ENCODE measurements at places on chromosomes 7 and 10. TPM values are rescaled to one million over a fixed set of nuclear protein-coding genes. Genes with fewer than 3 reads are reported as not detected.

The CRPPA gene
- 3.6 TPM for total RNA-seq

DNA sequence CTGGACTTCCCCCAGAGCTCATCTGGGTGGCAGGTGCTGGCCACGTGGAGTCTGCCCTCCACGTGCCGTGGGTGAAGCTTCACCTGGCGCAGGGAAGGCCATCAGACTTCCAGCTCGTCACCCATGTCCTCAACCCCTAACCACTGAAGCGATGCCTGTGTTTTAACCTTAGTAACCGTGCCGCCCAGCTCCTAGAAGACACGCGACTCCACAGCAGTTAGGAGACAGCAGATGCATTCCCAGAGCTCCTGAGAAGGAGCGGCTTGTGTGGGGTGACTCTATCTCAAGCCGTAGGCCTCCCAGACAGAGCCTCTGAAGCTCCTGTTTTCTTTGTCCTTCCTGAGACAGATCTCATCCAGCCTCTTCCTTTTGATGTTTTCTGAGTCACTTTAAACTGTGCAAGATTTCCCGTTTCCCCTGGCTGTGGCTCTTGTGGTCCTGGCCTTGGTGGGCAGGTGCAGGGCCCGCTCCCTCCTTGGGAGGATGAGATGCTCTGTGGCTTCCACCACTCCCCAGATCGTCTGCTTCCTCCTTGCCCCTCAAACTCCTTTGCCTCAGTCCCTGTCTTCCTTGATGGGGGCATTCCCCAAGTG lies 41.4 kb upstream of the AP5Z1 start:
- H3K4me1 ChIP-seq: peaks cover 7% of the 10 kb centered on the region
- H3K36me3 ChIP-seq: no peaks in the 10 kb centered on the region
- no peaks in the 10 kb centered on the region for H3K27me3 ChIP-seq
- H3K27ac ChIP-seq: peak overlapping the region; percentile 10
- DNase-seq: no peak

GRCh38 chr10:109911903-109912302 lies 11.4 kb downstream of the XPNPEP1 start:
- no peaks in the 10 kb centered on the region for H3K27me3 ChIP-seq
- no peak overlapping the region for H3K27ac ChIP-seq
- H3K4me1 ChIP-seq: peaks cover 2% of the 10 kb centered on the region
- H3K36me3 ChIP-seq: peaks cover 23% of the 10 kb centered on the region

The OPTN gene
- total RNA-seq: 45.6 TPM

- no peak overlapping the region for H3K4me3 ChIP-seq
- H3K4me1 ChIP-seq: peaks cover 22% of the 10 kb centered on the region
- no peak overlapping the region for H3K27ac ChIP-seq
- no peaks in the 10 kb centered on the region for H3K36me3 ChIP-seq
- no peak for DNase-seq
- no peaks in the 10 kb centered on the region for H3K27me3 ChIP-seq
Measured at GRCh38 chr10:18683427-18683826, 24.2 kb downstream of the ARL5B start.

GRCh38 chr7:74141705-74142104 lies 32.5 kb upstream of the EIF4H start:
- H3K27ac ChIP-seq: no peak overlapping the region
- no peaks in the 10 kb centered on the region for H3K4me1 ChIP-seq
- H3K36me3 ChIP-seq: no peaks in the 10 kb centered on the region
- H3K4me3 ChIP-seq: no peak overlapping the region
- no peaks in the 10 kb centered on the region for H3K27me3 ChIP-seq

GRCh38 chr10:103449208-103450144 lies 2.7 kb downstream of the CALHM2 start:
- H3K27me3 ChIP-seq: no peaks in the 10 kb centered on the region
- peaks cover 23% of the 10 kb centered on the region for H3K4me1 ChIP-seq
- no peaks in the 10 kb centered on the region for H3K36me3 ChIP-seq
- DNase-seq: no peak
- no peak overlapping the region for H3K4me3 ChIP-seq

DNA sequence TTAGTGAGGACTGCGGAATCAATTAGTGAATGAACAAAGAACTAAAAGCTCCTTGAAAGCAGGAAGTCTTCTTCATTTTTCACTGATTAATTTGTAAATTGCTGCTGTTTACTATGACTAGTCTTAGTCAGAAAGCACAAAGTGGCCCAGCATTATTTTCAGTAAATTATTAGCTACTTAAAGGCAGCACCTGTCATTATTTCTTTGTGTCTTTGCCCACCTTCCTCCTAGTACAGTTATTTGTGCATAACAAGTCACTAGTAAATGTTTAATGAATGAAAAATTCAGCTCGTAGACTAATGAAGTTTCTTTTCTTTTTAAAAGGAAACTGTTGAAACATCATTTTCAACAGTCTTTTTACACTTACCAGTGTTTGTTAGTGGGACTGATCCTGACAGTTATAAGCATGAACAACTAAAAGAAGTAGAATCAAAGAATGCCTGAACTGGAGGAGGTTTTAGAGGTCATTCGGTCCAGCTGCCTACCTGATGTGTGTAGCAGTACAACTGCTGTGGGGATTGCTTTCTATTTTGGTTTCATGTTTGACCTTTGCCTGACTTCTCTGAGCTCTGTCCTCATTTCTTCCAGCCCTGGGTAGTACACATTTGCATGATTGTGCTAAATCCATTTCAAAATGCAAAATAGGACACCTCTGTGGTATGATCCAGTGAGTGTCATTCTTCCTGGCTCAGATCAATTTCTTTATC lies 140.0 kb upstream of the PHYHIPL start:
- no peak overlapping the region for H3K4me3 ChIP-seq
- no peaks in the 10 kb centered on the region for H3K36me3 ChIP-seq
- H3K27me3 ChIP-seq: no peaks in the 10 kb centered on the region
- DNase-seq: no peak

- H3K4me3 ChIP-seq: no peak overlapping the region
- H3K27ac ChIP-seq: no peak overlapping the region
- no peak for DNase-seq
Measured at GRCh38 chr7:28597284-28597683, 185.0 kb downstream of the CREB5 start.

DNA sequence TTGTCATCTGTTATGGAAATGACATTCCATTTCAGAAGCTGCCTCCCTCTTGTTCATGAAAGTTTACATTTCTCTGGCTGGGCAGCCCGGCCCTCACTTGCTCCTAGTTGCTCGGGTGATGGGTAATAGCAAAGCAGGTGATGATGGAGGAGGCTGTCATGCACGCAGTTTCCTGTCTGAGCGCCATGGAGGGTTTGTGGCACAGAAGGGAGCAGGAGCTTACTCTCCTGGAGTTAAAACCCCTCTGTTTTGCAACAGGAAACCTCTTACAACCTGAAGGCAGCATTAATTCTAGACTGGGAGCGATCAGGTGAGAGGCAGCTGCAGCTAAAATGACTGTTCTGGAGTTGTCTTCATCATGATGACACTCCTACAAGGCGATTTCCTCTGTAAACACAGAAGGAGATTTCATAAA lies 34.1 kb upstream of the MKI67 start:
- no peak for DNase-seq
- no peak overlapping the region for H3K27ac ChIP-seq
- no peaks in the 10 kb centered on the region for H3K36me3 ChIP-seq
- no peaks in the 10 kb centered on the region for H3K27me3 ChIP-seq
- no peaks in the 10 kb centered on the region for H3K4me1 ChIP-seq
- H3K4me3 ChIP-seq: no peak overlapping the region

DNA sequence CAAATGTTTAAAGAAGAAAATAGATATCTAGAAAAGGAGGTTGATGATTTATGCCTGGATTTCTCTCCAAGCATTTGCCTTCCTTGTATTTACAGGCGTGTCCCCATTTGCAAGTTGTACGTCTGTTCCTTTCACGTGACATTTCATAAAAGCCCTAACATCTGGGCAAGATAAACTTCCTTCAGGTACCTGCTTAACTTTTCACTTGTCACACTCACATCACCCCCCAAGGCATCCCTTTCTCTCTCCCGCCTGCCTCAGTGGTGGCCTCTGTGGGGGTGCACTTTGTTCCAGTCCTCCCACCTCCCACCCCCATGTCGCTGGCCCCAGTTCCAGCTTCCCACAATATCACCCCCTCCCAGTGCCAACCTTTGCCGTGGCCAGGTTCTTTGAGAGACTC lies 6.7 kb downstream of the TWIST1 start:
- no peak overlapping the region for H3K4me3 ChIP-seq
- peaks cover 100% of the 10 kb centered on the region for H3K27me3 ChIP-seq
- H3K36me3 ChIP-seq: no peaks in the 10 kb centered on the region
- peaks cover 4% of the 10 kb centered on the region for H3K4me1 ChIP-seq
- H3K27ac ChIP-seq: no peak overlapping the region

DNA sequence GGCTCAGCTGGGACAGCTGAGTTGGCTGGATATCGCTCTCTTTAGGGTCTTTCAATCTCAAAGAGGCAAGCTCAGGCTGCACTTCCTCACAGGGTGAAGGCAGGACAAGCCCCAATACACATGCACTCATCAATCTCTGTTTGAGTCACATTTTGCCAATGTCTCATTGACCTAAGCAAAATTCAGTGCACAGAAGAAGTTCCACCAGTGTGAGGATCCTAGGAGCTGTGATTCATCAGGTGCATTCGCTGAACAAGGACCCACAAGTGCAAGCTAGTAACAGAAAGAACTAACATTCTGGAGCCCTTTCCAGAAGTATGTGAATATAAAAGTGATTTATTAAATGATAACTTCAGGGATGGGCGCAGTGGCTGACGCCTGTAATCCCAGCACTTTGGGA lies 477.2 kb downstream of the GPAM start:
- no peaks in the 10 kb centered on the region for H3K4me1 ChIP-seq
- DNase-seq: no peak
- H3K27me3 ChIP-seq: no peaks in the 10 kb centered on the region

DNA sequence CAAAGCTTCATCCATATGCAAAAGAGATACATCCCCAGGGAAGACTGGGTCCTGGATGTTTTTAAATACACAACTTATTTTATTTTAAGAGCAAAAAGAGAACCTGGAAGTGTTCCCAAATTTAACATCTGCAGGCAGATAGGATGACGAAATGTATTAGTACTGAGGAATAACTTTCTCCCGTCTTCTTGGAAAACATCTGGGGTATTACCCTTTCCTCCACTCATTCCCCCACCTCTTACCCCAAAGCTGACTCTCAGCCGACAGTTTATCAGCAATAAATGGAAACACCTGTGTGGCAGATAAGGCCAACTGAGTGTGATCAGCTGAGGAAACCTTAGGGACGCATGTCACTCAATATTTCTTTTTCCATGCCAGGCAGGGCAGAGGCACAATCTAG lies 435.6 kb upstream of the NPVF start:
- no peak overlapping the region for H3K4me3 ChIP-seq
- DNase-seq: peak; percentile 79
- H3K4me1 ChIP-seq: peaks cover 6% of the 10 kb centered on the region
- H3K36me3 ChIP-seq: no peaks in the 10 kb centered on the region
- H3K27me3 ChIP-seq: no peaks in the 10 kb centered on the region

- H3K4me3 ChIP-seq: no peak overlapping the region
- no peak overlapping the region for H3K27ac ChIP-seq
- DNase-seq: no peak
- peaks cover 6% of the 10 kb centered on the region for H3K36me3 ChIP-seq
- H3K4me1 ChIP-seq: no peaks in the 10 kb centered on the region
Measured at GRCh38 chr10:99975106-99975829, 34.5 kb downstream of the DNMBP start.

GRCh38 chr7:5634107-5634950 lies 147.1 kb downstream of the RNF216 start:
- no peaks in the 10 kb centered on the region for H3K27me3 ChIP-seq
- H3K36me3 ChIP-seq: no peaks in the 10 kb centered on the region
- H3K4me1 ChIP-seq: peaks cover 19% of the 10 kb centered on the region
- peak overlapping the region; percentile 66 for H3K27ac ChIP-seq

The CHN2 gene
- 11.0 TPM for total RNA-seq

The ADAM12 gene
- 5.8 TPM for total RNA-seq

- DNase-seq: peak; percentile 61
- peaks cover 9% of the 10 kb centered on the region for H3K36me3 ChIP-seq
- H3K27me3 ChIP-seq: no peaks in the 10 kb centered on the region
- H3K4me1 ChIP-seq: peaks cover 28% of the 10 kb centered on the region
- no peak overlapping the region for H3K27ac ChIP-seq
Measured at GRCh38 chr10:113099431-113100183, 149.6 kb downstream of the TCF7L2 start.

The WNT2 gene
- total RNA-seq: 24.3 TPM

DNA sequence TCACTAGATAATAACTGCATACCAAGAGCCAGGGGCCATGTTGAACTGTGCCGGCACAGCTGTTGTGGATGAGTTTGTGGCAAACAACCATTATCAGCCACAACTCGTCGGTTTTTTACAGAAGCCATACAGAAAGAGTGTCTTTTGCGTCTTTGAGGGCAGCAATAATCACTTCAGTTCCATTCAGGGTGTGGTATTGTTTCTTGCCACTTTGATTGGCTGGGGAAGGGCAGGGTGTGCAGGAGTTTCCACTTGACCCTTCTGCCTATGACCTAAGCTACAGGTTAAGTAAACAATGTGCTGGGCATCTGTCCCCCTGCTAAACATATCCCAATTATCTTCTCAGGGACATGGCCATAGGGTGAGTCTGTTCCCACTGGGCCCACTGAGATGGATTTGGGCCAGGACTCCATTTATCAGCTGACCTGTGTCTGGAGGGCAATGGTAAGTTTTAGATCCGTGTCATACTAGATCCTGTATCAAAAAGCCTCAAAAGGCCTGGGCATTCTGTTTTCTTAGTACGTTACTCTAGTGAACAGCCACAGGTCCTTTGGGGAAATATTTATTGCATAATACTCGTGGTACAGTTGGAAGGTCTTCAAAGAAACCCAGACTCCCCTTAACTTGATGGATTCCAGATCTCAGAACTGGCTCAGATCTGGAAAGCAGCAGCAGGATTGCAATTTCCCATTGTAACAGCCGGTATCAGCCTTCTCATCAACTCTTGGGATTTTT lies 15.9 kb downstream of the ZNF3 start:
- H3K4me1 ChIP-seq: peaks cover 4% of the 10 kb centered on the region
- DNase-seq: peak; percentile 97
- no peak overlapping the region for H3K4me3 ChIP-seq
- H3K27ac ChIP-seq: no peak overlapping the region
- peaks cover 30% of the 10 kb centered on the region for H3K36me3 ChIP-seq
- no peaks in the 10 kb centered on the region for H3K27me3 ChIP-seq

The TLX1 gene
- not detected for total RNA-seq

The PKD2L1 gene
- total RNA-seq: 0.46 TPM

DNA sequence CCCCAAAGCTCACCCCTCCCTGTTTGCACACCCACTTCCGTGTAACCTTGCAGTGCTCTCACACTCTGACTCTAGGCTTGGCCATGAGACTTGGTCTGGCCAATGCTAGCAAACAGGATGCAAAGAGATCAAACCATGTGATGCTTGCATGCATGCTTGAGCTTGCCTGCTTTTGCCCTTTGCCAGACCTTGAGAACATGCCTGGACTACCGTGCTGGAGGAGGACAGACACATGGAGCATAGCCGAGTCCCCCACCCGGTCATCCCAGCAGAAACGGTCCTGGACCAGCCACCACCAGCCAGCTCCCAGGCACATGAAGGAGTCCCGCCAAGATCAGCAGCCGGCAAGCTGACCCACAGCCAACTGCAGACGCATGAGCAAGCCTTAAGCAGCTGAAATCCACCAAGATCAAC lies 23.4 kb downstream of the PYROXD2 start:
- peaks cover 17% of the 10 kb centered on the region for H3K4me1 ChIP-seq
- no peak overlapping the region for H3K4me3 ChIP-seq
- DNase-seq: peak; percentile 69
- H3K36me3 ChIP-seq: peaks cover 6% of the 10 kb centered on the region
- no peak overlapping the region for H3K27ac ChIP-seq

- H3K4me1 ChIP-seq: no peaks in the 10 kb centered on the region
- H3K4me3 ChIP-seq: no peak overlapping the region
- no peaks in the 10 kb centered on the region for H3K27me3 ChIP-seq
- H3K27ac ChIP-seq: no peak overlapping the region
- H3K36me3 ChIP-seq: no peaks in the 10 kb centered on the region
- no peak for DNase-seq
Measured at GRCh38 chr10:46247181-46247475, 39.7 kb upstream of the ANTXRL start.

All from lung (tissue), 17 donors.